KBM-7 (cell line): ENCODE measurements at places on chromosomes 2 and 18.

GRCh38 chr2:13114391-13114790 lies 397.7 kb downstream of the TRIB2 start:
- DNase-seq, result no peak

GRCh38 chr2:66701656-66702055 lies 266.7 kb downstream of the MEIS1 start:
- DNase-seq, result no peak

DNA sequence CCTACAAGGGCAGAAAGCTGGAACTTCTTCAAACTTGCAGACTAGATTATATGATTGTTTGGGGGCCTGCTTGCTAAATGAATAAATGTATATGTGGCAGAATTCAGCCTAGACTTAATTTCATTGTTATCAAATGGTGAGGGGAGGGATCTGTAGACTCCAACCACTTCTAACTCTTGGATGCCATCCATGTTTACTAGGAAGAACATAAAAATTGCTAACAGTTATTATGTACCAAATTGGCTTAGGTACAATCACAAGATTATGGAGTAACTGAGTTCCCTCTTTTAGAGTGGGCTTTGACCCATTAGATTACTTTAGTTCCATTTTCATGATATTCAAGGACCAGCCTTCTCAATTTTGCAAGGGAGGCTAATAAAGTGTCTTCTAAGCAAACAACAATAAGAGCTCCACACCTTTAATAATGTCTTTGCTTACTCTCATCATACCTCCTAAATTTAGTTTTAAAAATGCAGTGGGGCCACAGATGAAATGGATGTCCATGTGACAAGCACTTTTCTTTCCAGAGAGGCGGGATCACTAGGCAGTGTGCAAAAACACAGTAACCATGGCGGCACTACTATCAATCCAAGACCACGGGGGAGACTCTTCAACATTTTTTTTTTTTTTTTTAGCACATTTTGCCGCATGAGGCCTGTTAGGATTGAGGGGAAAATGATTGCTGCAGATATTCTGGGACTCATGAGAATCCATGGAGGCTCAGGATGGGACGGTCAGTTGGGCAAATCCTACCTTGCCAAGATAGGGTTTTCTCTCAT lies 217.6 kb upstream of the SPRED2 start:
- DNase-seq, result no peak

GRCh38 chr2:218898109-218898878 lies 17.6 kb downstream of the WNT10A start:
- DNase-seq, result peak; percentile 76

DNA sequence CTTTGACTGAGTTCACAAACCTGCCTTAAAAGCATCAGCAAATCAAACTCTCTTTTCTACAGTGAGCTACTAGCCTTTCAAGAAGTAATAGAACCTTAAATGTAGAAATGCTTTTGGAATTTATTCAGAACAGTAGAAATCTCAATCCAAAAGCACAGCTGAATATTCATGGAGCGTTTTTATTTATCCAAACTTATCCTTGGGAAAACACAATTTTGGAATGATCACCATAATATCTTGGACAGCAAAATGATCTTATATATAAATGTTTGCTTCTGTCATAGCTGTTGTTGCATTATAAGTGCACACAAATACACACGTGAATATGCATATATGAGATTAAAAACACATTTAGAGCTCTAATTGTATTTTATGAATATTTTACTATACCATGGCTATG lies 747.3 kb upstream of the PIK3C3 start:
- DNase-seq, result no peak
